ENCODE measurements at places on chromosomes 6 and 20. TPM values are rescaled to one million over a fixed set of nuclear protein-coding genes. Genes with fewer than 3 reads are reported as not detected.

DNA sequence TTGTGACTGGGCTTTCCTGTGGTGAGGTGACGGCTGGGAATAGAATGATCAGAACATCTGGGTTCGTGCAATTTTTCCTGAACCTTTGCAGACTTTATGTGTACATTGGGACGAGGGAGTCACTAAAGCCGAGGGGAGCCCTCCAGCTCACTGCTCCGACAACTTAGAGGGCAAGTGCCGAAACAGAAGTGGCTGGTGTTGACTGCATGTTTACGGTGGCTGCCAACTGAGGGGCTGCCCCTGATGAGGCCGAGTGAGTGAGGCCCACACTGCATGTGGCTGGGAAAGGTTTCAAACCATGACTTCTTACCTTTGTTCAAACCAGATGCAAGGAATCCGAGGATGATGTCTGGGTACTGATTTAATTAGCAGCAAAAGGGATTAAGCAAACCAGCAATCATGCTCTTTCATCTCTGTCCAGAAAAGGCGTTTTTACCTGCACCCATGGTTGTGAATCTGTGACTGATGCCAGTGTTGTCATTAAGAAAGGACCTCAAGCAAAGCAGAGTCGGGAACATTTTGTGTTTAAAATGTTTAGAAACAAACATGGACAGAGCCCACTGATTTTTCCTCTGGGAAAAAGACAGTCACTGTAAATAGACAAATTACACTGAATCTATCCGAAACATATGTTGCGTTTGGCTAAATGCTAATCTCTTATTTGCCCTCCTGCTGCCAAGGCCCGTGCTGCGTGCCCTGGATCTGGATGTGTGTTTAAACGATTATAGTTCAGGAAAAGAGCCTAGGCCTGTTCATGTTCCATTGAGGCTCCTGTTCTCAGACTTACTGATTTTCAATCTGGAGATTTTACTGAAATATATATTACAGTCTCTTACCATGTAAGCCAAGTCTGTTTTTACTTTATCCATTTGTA lies 105.1 kb downstream of the UST start:
- peak overlapping the region; percentile 90 for H3K27ac ChIP-seq
- no peaks in the 10 kb centered on the region for H3K36me3 ChIP-seq
- no peak overlapping the region for H3K4me3 ChIP-seq
- no peaks in the 10 kb centered on the region for H3K27me3 ChIP-seq
- DNase-seq = peak; percentile 58

DNA sequence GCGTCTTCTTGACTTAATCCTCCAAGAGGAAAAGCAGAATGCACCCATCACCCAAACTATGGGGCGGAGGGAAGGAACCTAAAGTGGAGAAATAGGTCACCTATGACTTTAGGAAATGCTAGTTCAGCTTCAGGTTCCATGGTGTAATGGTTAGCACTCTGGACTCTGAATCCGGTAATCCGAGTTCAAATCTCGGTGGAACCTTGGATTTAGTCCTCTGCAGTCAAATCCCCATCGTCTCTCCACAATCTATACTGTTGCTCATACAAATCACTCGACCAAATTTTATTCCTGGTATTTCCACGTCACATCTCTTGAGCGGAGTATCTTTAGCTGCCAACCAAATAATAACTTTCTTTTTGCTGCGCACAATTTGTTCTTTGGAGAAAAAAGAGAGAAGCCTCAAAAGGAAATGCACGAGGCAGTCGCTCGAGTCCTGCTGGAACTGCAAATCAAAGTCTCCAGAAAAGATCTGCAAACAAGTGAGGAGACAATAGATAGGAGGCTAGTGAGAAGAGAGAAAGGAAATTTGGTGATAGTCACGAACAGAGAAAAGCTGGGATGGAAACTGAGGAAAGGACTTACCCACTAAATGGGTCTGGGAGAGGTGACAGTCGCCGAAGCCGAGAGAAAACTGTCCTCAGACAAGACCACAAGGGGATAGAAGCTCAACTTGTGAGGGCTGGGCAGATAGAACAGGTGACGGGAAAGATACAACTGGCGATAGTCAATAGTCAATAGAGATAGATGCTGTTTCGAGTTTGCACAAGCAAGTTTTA lies 16.6 kb downstream of the POM121L2 start:
- DNase-seq = peak; percentile 82
- peak overlapping the region; percentile 91 for H3K4me3 ChIP-seq

GRCh38 chr6:89013438-89013837 lies 50.0 kb upstream of the RNGTT start:
- no peaks in the 10 kb centered on the region for H3K36me3 ChIP-seq
- H3K4me1 ChIP-seq = peaks cover 6% of the 10 kb centered on the region
- no peak for DNase-seq
- H3K4me3 ChIP-seq = no peak overlapping the region
- H3K27me3 ChIP-seq = no peaks in the 10 kb centered on the region
- no peak overlapping the region for H3K27ac ChIP-seq

DNA sequence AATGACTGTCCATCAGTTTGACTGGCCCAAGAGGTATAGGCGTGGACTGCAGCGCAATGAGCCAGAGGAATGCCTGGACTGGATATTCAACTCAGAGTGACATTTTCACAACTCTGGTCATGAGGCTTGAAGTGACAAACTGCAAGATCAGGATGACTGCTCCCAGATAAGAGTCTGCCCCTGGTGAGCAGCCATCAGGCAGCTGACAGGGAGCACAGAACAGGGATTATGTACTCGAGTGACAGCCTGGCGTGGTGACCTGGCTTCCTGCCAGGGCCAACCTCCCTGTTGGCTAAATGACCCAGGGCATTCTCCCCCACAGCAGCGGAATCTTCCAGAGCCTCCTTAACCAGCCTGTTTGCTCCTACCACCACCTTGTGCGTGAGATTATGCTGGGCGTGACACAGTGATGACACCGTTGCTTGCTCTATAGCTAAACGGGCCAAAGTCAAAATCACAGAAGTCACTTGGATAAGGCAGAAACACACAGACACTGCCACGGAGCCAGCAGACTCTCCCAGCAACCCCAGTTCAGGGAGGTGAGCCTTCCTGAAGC lies 209.1 kb upstream of the JARID2 start:
- H3K4me3 ChIP-seq = no peak overlapping the region
- peaks cover 7% of the 10 kb centered on the region for H3K4me1 ChIP-seq
- H3K36me3 ChIP-seq = no peaks in the 10 kb centered on the region

- no peaks in the 10 kb centered on the region for H3K36me3 ChIP-seq
- H3K4me1 ChIP-seq = no peaks in the 10 kb centered on the region
- no peak overlapping the region for H3K27ac ChIP-seq
- peak; percentile 86 for DNase-seq
- H3K4me3 ChIP-seq = no peak overlapping the region
Observed at GRCh38 chr6:108736832-108737231, 111.4 kb upstream of the ARMC2 start.

DNA sequence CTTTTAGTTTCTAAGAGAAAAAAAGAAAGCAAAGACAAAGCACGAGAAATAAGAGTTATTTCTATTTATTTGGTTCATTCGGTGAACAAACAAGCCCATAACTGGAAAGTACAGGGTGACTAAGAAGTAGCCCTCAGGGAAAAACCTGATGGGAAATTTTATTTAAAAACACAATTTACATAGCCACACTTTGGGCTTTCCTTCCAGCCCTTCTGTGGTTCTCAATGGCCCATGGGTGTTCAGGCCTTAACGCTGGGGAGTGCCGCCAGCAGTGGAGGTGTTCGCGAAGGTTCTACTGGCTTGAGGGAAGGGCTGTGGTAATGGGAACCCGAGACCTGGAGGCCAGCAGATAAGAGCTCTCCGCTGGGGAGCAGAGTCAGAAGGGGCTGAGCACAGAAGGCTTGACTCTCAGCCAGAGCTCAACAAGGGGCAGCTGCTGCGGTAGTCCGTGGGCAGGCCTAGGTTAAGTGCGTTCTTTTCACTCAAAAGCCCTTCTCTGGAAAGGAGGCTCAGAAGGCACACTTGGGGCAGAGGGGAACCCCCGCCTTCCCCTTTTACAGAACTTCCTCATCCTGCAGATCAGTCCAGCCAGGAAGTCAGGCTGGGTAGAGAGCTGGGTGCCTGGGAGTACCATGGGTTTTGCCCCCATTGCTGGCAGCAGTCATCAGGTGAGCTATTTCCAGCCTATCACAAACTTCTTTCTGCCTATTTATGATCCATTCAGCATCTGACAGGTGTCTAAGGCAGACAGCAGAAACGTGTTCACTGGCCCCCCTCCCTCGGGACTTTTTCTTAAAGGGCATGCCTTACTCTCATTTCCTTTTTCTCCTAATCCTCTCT lies 8.8 kb upstream of the CD83 start:
- H3K27ac ChIP-seq = no peak overlapping the region
- H3K27me3 ChIP-seq = no peaks in the 10 kb centered on the region
- no peak for DNase-seq
- peaks cover 2% of the 10 kb centered on the region for H3K4me1 ChIP-seq
- H3K36me3 ChIP-seq = no peaks in the 10 kb centered on the region

DNA sequence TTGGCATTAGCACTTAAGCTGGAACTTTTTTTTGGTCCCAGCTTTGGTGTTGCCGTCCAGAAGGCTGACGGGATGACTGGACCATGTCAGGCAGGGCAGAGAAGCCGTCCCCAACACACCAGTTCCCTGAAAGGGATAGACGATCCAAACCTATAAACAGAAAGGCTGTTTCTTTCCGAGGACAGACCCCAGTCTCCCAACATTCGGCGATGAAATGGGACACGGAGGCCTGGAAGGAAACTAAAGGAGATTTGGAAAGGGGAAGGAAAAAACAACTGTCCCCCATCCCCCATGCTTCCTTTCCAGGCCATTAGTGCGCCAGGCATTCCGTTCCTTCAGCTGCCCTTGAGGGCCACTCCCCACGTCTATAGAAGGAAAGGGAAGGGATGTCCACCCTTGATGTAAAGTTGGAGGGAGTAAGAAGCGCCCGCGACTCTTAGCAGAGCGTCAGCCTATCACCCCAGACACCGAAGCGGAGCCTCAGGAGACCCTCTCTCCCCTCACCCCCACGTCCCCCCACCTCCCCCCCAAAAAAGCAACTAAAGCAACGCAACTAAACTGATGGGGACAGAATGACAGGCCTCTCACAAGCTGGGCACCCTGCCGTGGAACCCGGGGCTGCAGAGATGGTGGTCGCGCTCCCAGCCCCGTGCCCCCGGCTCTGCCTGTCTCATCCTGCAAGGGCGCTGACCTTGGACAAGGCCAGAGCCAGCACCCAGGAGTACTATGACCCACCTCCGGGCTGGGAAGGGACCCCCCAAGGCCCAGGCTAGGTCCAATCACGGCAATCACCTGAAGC lies 638 bp downstream of the BLCAP start:
- H3K4me3 ChIP-seq = peak overlapping the region; percentile 98
- H3K36me3 ChIP-seq = peaks cover 10% of the 10 kb centered on the region
- H3K27ac ChIP-seq = peak overlapping the region; percentile 100
- DNase-seq = peak; percentile 59
- no peaks in the 10 kb centered on the region for H3K4me1 ChIP-seq

The LAMA5 gene
- 356 TPM for total RNA-seq
